Stimulated activated CD4-positive, alpha-beta T cell treated with anti-CD3 and anti-CD28 coated beads, Interleukin-15, amount 100 ng/mL, for 24 hours (primary cell): ENCODE measurements at places on chromosomes 1 and 21.

GRCh38 chr1:75791022-75791421, 5.0 kb downstream of the RABGGTB start:
- DNase-seq: no peak

GRCh38 chr1:112092656-112093371, 103.3 kb upstream of the KCND3 start:
- no peak for DNase-seq

DNA sequence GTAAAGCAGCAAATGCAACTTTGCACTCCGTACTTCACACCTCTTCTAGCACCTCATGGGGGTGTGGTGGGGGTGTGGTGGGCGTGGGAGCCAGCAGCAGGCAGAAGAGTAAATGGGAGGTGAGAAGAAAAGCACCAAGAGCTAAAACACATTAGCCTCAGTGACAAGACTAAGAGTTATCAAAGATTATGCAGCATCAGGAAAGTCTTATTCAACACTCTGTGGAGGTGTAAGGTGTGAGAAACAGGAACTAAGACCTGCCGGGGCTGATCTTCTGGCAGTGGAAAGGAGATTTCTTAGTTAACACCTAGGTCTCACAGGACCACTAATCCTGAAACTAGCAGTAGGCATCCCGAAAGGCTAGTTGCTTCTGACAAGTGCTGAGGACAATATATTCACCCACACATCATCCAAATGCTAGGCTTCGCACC, 9.9 kb downstream of the TGFBR3 start:
- DNase-seq: peak; percentile 74

- no peak for DNase-seq
These were observed 91.1 kb upstream of the ADAMTS5 start for GRCh38 chr21:27057997-27058396.

- DNase-seq: no peak
These were observed 42.3 kb downstream of the DUSP10 start for GRCh38 chr1:221699577-221699976.

GRCh38 chr1:17881761-17882160, 126.6 kb downstream of the ACTL8 start:
- no peak for DNase-seq

DNA sequence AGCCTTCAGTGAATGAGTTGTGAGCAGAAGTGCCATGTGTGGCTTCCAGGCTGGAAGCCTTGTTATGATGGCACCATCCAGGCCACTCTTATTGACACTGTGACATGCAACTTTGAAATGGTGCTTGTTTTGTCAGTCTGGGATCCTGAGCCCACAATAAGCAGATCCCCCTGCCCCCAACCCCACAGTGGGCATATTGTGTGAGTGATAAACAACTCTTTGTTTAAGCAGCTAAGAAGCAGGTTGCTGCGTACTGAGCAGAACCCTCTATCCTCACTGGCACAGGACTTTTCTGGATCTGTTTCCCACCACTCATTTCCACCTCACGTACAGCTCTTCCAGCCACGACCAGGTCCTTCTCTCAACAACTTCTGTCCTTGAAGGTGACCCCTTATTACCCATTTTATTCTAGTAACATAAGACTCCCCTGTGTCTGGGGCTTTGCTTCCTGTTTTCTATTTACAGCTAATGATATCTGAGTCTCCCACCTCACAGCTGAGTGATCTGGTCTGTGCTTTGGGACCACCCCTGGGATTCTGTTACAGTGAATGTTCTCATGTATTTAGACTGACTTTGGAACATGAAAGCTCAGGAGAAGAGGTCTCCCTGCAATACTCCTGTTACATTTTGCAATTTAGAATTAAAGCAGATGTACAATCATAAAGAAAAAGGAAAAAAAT, 375.5 kb downstream of the PCP4 start:
- no peak for DNase-seq

GRCh38 chr1:109641861-109642260, 14.0 kb upstream of the GSTM4 start:
- no peak for DNase-seq
